ENCODE measurements at places on chromosomes 3 and 15.

DNA sequence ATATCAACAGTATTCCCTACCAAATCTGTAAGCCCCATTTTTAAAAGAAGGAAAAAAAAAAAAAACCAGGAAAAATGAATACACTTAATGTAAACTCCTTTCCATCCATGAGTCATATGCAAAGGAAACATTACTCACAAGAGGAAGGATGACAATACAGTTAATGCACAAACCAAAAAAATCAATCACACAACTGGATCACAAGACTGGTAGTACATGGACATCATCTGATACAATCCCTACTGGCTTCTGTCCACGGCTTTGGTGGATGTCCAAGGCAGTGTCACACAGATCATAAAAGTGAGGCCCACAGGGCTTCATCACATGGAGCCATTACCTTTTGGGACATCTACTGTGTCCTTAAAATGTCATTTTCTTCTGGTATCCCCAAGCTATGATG lies 44.0 kb downstream of the SUCLG2 start:
- peak; percentile 62 for DNase-seq

DNA sequence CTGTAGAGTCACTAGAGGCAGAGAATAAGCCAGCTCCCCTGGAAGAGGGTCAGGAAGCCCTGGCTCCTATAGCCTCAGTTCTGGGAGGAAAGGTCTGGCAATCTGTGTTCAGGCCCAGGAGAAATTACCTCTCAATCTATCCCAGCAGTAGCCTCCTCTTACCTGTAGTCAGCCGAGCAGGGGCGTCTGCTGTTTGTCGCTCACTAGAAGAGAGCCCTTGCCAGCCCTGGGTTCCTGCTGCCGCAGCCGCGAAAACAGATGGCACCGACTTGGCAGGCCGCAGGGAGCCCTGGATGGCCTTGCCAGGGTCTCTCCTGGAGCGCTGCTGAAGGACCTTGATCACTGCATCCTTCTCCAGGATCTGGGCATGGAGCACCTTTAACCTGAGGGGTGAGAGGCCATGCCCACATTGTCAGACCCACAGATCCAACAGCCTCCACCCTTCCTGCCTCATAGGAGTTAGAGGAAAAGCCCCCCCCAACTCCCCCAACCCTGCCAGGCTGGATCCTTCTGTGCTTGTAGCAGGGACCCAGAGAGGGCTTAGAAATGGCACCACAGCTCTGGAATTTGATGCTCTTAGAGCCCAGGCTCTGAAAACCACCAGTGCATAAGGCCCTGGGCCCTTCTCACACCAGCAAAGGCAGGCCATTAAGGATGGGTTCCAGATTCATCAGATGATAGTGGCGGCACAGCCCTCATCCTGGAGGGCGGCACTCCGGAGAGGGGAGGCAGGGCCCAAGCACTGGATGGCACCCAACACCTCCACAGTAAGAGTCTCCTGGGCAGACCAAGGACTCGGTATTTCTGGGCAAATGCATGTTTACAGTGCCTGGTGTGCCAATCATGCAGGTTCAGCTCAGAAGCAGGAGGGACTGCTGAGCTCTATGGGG lies 14.9 kb downstream of the AMOTL2 start:
- no peak for DNase-seq

- no peak for DNase-seq
These were observed 542.5 kb upstream of the UBE2E2 start for GRCh38 chr3:22660606-22661005.

- DNase-seq: no peak
These were observed 56.1 kb upstream of the KIF23 start for GRCh38 chr15:69357773-69358771.

DNA sequence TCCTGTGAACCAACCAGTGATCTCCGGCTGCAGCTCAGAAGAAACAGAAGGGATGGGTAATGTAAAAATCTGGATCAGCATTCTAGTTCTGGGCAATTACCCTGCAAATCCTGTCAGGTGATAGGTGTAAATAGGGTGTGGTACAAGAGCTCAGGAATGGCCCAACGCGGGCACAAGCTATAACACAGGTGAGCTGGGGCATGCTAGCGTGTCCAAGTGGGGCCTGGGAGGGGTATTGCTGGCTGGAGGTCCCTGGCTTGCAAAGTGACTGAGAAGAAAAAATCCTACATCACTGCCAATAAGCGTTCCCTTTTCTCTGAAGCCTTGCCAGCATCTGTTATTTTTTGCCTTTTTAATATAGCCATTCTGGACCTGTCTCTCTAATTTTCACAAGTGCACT lies 9.7 kb upstream of the CHST2 start:
- DNase-seq: no peak

All from pulmonary artery endothelial cell (primary cell).